ENCODE measurements at places on chromosomes 1 and 21.
A peak's percentile ranks its signal among the peaks of the same experiment; 100 is the strongest.

- DNase-seq, result peak; percentile 41
Observed at GRCh38 chr1:236523704-236524141, at the start of gene LGALS8. TSS of gene LGALS8 (plus strand) at chr1:236523982. CDS start at chr1:236526071, 2,089 bp downstream.

GRCh38 chr1:188433425-188433824 is 1604.7 kb downstream of the PLA2G4A start:
- no peak for DNase-seq

GRCh38 chr1:160777486-160778089 is 18.4 kb upstream of the LY9 start:
- DNase-seq, result no peak

- DNase-seq, result no peak
Observed at GRCh38 chr1:66982561-66983260, 57.9 kb downstream of the MIER1 start.

DNA sequence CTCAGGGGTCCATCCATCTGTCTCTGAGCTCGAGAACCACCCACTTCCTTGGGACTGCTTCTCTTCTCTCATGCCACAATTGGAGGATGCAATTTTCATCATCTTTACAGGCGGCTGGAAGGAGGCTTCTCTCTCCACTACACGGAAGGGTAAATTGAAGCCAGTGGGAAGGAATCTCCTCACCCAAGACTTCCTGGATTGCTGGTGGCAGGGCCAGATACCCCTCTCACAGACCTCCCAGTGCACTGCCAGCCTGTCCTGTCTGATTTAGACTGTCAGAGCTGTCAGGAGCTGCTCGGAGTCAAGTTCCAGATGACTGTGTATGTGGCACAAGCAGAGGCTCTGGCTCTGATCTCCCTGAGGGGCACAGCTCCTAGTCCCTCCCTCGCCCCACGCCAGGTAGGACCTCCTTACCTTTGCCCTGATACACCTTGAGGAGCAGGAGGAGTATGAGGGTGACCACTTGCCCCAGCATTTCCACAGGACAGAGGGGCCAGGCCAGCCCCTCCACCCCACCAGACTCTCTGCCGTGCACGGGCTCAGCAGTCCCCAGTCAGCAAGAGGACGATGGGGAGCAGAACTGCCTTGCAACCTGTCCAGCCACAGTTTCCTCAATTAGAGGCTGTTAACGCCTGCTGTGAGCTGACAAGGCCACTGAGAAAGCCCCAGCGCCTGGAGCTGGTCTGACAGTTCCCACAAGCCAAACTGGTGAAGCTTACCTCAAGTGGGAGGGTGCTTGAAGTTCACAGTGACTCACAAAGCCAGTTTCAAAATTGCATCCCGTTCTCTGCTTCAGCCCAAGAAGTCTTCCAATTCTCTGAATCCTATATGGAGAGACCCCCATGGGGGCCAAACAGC is at the start of gene CD244:
Gene CD244 (minus strand): TSS at position 685 of the 858 bp plus-strand sequence. CDS start 210 bp downstream, at position 475.
- no peak for DNase-seq

- DNase-seq, result no peak
Observed at GRCh38 chr1:229186373-229187056, 84.4 kb upstream of the RAB4A start.

- DNase-seq, result no peak
Observed at GRCh38 chr1:147879911-147880310, 22.7 kb upstream of the GJA8 start.

DNA sequence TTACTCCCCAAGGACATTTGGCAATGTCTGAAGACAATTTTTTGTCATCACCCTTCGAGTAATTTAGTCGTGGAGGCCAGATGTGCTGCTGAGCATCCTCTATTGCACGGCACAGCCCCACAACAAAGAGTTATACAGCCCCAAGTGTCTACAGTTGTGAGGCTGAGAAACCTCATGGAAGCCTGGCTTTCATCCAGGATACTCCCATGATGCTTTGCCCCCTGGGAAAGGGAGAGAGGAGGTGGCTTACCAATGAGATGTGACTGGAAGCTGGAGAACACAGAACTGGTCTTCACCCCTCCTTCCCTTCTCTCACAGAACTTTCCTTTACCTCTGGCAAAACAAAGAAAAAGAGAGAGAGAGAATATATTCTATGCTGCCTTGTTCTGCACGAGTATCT is 150.9 kb upstream of the VAMP3 start:
- DNase-seq, result no peak

GRCh38 chr1:199113265-199113869 is 474.5 kb downstream of the PTPRC start:
- DNase-seq, result no peak

DNA sequence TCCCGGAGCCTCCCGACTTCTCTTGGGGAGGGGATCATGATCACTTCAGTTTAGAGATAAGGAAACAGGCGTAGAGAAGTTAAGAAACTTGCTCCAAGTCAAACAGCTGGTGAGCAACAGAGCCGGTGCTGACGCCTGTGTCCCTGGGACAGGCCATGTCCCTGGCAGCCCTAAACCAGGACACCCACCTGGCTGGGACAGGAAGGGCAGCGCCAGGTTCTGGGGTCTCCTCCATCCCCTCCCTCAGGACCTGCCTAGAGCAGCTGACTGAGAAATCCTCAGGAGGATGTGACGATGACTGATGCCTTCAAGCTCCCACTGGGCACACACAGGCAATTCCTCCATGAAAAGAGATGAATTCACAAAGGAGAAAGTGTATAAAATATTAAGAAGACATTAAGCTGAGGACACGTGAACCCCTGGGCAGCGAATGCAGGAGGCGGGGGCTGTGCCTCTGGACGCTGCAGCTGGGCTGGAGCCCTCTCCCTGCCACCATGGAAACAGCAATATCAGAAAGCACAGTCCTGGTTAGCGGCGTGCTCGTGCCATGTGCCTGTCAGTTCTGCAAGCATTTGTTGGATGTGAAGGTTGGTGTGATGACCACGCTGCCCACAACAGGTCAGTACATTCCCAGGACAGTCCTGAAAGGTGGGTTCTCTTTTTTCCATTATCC is 40.1 kb upstream of the C1orf174 start:
- no peak for DNase-seq

DNA sequence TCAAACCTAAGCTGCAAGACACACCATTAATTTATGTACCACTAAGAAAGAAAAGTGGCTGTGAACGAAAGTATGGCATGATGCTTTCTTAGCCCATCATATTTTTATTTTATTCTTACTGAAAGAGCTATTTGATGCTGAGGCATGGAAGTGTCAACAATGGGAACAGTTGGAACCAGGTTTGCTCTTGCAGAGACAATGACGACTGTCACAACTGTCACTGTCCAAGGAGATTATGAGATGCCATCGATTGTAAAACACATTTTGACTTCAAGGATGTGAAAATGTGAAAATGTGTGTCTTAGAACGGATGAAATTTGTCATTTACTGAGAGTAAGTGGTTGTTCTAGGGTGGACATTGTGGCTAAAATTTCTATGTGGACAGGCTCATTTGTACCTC is 2.8 kb upstream of the ACTL8 start:
- no peak for DNase-seq

DNA sequence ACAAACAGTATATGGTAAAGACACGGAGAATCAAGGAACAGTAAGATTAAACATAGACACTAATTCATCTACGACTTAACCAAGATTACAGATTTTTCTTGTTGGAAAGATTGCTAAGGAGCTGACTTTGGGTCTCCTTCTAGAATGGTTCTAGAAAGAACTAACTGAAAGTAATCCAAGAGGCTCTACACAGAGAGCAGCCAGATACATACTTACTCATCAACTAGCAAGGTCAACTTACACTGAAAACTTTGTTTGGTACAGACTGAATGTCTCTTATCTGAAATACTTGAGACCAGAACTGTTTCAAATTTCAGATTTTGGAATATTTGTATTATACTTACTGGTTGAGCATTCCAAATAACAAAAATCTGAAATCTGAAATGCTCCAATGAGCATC is 5.8 kb downstream of the C21orf91 start:
- DNase-seq, result no peak

- no peak for DNase-seq
Observed at GRCh38 chr1:29736582-29737188, 500.4 kb downstream of the PTPRU start.
